ENCODE measurements at places on chromosomes 3 and 15.

GRCh38 chr3:160245261-160245800 lies 20.1 kb downstream of the C3orf80 start:
- H3K27ac ChIP-seq, result no peak overlapping the region
- no peak overlapping the region for H3K4me3 ChIP-seq
- peaks cover 9% of the 10 kb centered on the region for H3K27me3 ChIP-seq
- peaks cover 9% of the 10 kb centered on the region for H3K36me3 ChIP-seq
- H3K4me1 ChIP-seq, result no peaks in the 10 kb centered on the region

DNA sequence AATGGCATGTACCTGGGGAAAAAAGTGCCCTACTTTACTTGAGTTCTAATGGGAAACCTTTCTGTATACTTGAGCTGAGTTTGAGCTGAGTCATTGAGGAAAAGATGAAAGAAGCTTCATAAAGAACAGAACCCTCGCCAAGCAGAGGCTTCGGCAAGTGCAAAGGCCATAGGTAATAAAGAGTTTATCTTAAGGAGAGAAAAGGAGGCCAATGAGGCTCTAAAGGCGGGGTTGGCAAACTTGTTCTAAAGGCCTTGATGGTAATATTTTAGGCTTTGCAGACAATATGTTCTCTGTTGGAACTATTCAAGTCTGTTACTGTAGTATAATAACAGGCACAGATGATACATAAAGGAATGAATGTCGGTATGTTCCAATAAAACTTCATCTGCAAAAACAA lies 17.6 kb upstream of the TRAT1 start:
- no peaks in the 10 kb centered on the region for H3K36me3 ChIP-seq
- DNase-seq, result no peak
- no peak overlapping the region for H3K27ac ChIP-seq
- H3K4me1 ChIP-seq, result no peaks in the 10 kb centered on the region
- H3K4me3 ChIP-seq, result no peak overlapping the region

DNA sequence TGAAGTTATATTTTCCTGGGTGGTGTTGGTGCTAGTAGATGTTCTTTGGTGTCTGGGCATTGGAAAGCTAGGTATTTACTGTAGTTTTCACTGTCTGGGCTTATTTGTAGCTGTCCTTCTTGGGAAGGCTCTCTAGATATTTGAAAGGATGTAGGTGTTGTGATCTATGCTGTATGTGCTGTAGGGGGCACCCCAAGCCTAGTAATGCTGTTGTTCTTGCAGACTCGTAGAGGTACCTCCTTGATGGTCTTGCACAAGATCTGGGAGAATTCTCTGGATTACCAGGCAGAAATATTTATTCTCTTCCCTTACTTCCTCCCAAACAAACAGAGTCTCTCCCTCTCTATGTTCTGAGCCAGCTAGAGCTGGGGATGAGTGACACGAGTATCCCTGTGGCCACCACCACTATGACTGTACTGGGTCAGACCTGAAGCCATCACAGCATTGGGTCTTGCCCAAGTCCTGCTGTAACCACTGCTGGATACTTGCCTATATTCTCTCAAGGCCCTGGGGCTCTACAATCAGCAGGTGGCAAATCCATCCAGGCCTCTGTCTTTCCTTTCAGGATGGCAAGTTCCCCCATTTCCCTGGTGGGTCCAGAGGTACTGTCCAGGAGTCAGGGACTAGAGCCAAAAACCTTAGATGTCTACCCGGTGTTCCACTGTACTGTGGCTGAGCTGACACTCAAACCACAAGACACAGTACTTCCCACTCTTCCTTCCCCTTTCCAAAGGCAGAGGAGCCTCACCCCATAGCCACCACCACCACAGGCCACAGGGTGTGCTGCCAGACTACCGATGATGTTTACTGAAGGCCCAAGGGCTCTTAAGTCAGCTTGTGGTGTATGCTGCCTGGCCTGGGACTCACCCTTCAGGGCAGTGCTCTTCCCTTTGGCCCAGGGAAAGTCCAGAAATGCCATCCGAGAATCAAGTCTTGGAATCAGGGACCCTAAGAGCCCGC lies 195.2 kb upstream of the DPPA4 start:
- no peak overlapping the region for H3K27ac ChIP-seq
- DNase-seq, result no peak
- no peaks in the 10 kb centered on the region for H3K36me3 ChIP-seq
- no peak overlapping the region for H3K4me3 ChIP-seq
- H3K27me3 ChIP-seq, result no peaks in the 10 kb centered on the region
- no peaks in the 10 kb centered on the region for H3K4me1 ChIP-seq

DNA sequence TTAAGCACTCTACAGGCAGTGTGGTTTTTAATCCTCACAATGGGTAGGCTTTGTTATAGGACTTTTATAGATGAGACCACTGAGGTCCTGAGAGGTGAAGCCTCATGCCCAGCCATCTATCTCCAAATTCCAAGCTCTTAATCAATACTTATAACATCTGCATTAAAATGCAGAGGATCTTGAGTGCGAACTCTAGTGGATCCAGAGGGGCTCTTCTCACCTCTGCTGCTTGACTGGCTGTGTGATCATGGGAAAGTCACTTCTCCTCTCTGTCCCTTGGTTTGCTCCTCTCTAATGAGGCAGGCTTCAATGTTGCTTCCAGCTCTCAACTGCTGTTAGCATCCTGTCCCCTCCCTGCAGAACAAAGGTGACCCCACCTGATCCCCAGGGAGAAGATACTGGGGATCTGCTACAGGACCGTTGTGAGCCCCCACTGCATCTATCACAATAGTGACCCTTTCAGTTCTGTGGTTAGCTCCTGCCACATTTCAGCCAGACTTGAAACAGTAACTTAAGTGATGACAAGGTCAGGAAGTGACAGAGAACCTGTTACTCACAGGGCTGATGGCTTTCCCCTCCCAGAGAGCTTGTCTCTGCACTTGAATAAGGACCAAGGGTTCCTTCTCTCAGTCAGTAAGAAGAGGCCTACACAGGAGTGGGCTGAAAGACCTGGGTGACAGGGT lies 1.3 kb downstream of the SLC27A2 start:
- peak overlapping the region; percentile 77 for H3K4me3 ChIP-seq
- peaks cover 9% of the 10 kb centered on the region for H3K4me1 ChIP-seq
- peaks cover 2% of the 10 kb centered on the region for H3K36me3 ChIP-seq
- H3K27me3 ChIP-seq, result peaks cover 44% of the 10 kb centered on the region
- no peak overlapping the region for H3K27ac ChIP-seq
- no peak for DNase-seq

GRCh38 chr3:18302517-18302916 lies 122.6 kb downstream of the SATB1 start:
- H3K27me3 ChIP-seq, result no peaks in the 10 kb centered on the region
- no peaks in the 10 kb centered on the region for H3K4me1 ChIP-seq
- no peak for DNase-seq
- peaks cover 2% of the 10 kb centered on the region for H3K36me3 ChIP-seq

- peaks cover 2% of the 10 kb centered on the region for H3K27me3 ChIP-seq
- no peaks in the 10 kb centered on the region for H3K4me1 ChIP-seq
- DNase-seq, result no peak
Observed at GRCh38 chr3:143581972-143582722, 266.1 kb downstream of the SLC9A9 start.

GRCh38 chr3:185822221-185823000 lies 2.4 kb downstream of the IGF2BP2 start:
- peak overlapping the region; percentile 94 for H3K4me3 ChIP-seq
- H3K4me1 ChIP-seq, result peaks cover 59% of the 10 kb centered on the region
- no peaks in the 10 kb centered on the region for H3K36me3 ChIP-seq
- DNase-seq, result no peak
- peak overlapping the region; percentile 99 for H3K27ac ChIP-seq
- H3K27me3 ChIP-seq, result no peaks in the 10 kb centered on the region

GRCh38 chr15:29799859-29800258 lies 22.4 kb downstream of the TJP1 start:
- H3K27me3 ChIP-seq, result no peaks in the 10 kb centered on the region
- no peak overlapping the region for H3K4me3 ChIP-seq
- H3K4me1 ChIP-seq, result peaks cover 50% of the 10 kb centered on the region
- H3K36me3 ChIP-seq, result peaks cover 10% of the 10 kb centered on the region
- no peak for DNase-seq
- H3K27ac ChIP-seq, result peak overlapping the region; percentile 5
